ENCODE measurements at places on chromosomes 12 and 14.

DNA sequence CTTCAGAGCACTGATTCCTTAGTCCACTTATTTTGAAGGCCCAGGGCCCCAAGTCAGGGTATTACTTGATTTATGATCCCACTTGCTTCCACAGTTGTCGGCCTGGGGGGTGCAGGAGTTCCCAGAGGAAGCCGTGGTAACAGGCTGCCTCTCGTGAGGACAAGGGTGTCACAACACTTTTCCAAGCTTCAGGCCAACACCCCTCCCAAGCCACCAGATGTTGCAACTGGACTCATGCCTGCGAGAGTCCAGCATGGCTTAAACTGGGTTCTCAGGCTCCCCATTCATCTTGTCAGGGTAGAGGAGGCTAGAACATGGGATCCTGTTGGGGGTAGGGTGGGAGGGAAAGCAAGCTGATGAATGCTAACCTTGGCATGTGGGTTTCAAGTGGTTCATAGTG is 56.1 kb downstream of the BMP4 start:
- peak; percentile 42 for DNase-seq

DNA sequence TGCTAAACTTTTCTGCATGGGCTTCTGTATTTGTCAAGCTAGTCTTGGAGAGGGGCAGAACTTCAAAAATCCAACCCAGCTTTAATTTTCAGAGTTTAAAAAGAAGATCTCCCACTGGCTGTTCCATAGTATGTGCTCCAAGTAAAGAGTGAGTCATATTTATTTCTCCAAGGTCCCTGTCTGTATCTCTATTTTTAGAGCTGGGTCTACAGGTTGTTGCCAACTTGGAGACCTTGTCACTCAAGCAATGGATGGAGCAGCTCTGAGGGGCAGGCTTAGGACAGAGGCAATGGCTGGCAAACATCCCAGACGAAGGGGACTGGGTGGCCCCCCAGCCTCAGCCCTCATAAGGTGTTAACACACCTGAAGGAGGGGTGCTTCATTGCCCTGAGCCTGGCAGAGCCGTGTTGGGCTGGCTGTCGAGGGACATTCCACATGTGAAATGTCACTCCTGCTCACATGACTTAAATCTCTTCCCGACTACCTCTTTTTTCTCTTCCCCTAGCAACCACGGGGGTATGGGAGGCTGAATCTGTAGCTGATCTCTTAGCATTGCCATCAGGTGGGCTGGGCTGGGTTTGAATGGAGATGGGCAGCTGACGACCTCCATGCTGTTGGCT is 103.1 kb downstream of the SMOC1 start:
- peak; percentile 49 for DNase-seq

DNA sequence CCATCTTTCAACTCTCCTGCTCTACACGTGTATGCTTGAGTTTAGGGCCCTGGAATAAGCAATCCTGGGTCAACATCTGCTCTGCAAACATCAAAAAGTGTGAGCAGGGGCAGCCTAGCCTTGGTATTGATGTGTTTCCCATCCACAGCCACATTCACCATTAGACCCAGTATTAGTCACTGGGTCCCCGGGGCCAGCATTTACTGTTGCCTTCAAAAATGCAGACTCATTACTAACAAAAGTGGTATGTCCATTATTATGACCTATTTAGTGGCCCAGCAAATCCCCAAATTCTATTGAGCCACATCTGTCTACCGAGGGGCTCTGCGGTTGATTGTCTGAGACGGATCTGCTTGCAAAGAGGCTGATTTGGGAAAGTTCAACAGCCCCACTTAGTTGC is 661.8 kb downstream of the DIO2 start:
- no peak for DNase-seq

DNA sequence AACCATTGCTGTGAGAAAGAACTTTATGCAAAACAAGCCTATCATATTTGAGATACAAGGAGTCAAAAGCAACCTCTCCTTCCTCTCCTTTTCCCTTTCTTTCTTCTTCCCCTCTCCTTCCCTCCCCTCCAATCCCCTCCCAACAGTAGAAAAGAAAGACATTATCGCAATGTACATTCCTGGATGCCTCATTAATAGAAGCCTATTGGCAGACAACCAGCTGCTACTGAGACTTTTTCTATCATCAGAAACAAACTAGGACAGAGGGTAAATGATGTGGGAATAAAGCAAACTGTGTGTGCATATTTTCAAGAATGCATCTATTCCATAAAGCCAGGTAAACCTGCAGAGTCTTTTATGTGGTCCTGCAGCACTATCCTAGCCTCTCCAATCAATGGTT is 237.2 kb downstream of the ITPR2 start:
- no peak for DNase-seq

GRCh38 chr12:70176290-70176689 is 66.9 kb upstream of the CNOT2 start:
- no peak for DNase-seq

- no peak for DNase-seq
These were observed 53.1 kb downstream of the PDE3A start for GRCh38 chr12:20421421-20421820.

- DNase-seq = peak; percentile 72
These were observed 19.8 kb downstream of the ZBTB42 start for GRCh38 chr14:104820669-104821228.

DNA sequence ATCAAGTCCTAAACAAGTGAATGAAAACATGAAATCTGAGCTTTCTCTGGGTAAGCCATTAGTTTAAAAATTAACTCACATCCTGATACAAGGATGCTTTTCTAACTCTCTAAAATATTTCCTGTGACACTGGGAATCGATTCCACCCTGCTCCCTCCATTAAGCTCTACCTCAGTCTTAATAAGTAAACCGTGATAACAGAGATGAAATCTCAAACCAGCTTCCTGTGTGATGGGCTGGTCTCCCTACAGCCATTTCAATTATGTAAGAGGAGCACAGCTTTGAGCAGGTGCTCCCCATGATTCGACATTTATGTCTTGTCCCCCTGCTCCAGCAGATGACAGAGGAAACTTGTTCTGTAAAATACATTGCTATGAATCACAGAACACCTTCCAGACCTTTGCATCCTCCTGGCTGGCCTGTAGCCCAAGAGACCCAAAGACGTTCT is 59.0 kb downstream of the GAS2L3 start:
- DNase-seq = no peak

- DNase-seq = no peak
These were observed 18.1 kb downstream of the TAMALIN start for GRCh38 chr12:52024845-52025230.

DNA sequence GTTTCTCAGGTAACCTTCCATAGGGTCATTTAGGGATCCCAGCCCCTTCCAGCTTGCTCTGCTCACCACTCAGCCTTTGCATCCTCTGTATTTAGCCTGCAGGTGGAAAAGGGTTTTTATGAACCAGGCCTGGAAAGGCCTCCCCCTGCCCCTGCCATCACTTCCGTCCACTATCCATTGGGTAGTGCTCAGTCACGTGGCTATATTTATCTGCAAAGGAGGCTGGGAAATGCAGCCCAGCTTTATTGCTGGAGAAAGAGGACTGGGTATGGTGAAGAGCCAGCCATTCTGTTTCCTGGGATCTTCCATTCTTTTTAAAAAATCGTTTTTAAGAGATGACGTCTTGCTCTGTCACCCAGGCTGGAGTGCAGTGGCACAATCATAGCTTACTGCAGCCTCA is 87.0 kb upstream of the MAP1LC3B2 start:
- no peak for DNase-seq

- DNase-seq = no peak
These were observed 37.3 kb upstream of the E2F7 start for GRCh38 chr12:77102691-77103090.
